ENCODE measurements at places on chromosomes 13 and 19.
A peak's percentile ranks its signal among the peaks of the same experiment; 100 is the strongest.

- no peak for DNase-seq
Measured at GRCh38 chr13:99197117-99197651, 3.5 kb upstream of the UBAC2 start.

GRCh38 chr13:113551081-113552000 lies 33.2 kb upstream of the TFDP1 start:
- no peak for DNase-seq

- DNase-seq: no peak
Measured at GRCh38 chr19:31548941-31549340, 199.7 kb upstream of the TSHZ3 start.

DNA sequence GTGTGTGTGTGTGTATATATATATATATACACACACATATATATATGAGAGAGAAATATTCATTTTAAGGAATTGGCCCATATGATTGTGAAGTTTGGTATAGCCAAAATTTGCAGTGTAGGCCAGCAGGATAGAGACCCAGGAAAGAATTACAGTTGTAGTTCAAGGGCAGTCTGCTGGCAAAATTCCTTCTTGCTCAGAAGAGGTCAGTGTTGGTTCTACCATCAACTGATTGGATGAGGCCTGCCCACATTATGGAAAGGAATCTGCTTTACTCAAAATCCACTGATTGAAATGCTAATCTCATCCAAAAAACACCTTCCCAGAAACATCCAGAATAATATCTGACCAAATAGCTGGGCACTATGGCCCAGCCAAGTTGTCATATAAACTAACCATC lies 24.0 kb downstream of the RNF6 start:
- DNase-seq: no peak

GRCh38 chr19:48742096-48742495 lies 1.7 kb upstream of the RASIP1 start:
- DNase-seq: no peak

DNA sequence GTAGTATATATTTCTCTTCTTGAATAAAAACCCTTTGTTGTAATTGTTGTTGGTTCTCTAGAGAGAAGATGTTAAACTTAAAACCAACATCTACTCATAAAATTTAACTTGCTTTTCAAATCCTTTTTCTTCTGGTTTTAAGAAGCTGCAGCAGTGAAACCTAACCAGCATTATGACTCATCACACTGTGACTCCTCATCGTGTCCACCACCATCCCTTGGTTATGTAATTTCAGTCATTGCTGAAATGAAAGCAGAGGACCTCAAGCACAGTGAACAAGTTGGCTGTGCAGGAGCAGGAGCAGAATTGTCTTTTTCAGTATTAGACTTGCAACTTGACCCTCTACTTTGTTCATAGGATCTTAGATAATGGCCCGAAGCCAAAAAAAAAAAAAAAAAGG lies 64.9 kb upstream of the HTR2A start:
- no peak for DNase-seq

- no peak for DNase-seq
Measured at GRCh38 chr19:36973844-36974195, 57.7 kb downstream of the ZNF568 start.

GRCh38 chr19:15379083-15379998 lies at the start of gene AKAP8:
AKAP8 (minus strand) TSS chr19:15379787; CDS start chr19:15379731, 56 bp downstream.
- DNase-seq: peak; percentile 96

GRCh38 chr13:95509521-95510310 lies 42.8 kb upstream of the CLDN10 start:
- DNase-seq: no peak

DNA sequence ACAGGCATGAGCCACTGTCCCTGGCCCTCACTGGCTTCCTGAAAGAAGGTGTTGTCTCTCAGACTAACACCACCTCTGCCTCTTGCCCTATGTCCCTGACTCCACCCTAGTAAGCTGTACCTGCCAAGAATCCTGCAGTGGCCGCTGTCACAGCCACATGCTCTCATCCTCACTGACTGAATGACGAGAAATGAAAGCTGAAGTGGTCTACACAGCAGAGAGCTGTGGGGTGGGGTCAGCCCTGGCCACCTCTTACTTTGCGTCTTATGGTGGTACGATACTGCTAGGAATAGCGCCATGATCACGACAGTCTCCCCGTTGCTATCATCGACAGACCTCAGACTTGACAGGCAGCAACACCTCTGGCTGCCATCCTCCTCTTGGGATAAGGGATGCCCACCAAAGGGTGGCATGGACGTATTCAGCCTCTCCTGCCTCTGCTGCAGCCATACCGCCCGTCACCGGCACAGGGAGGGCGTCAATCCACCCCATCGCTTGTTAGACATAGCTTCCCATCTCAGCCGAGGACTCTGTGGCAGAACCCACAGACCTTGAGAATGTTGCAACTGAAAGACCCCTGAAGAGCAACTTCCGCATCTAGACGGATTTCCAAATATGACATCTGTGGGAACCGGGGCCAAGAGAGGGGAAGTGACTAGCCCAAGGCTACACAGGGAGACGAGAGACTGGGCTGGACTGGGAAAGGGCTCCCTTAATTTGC lies 809 bp downstream of the MYO1F start:
- DNase-seq: no peak

GRCh38 chr13:22102271-22102670 lies 431.4 kb downstream of the FGF9 start:
- no peak for DNase-seq

GRCh38 chr19:10353793-10354391 lies 14.5 kb upstream of the ICAM3 start:
- no peak for DNase-seq

DNA sequence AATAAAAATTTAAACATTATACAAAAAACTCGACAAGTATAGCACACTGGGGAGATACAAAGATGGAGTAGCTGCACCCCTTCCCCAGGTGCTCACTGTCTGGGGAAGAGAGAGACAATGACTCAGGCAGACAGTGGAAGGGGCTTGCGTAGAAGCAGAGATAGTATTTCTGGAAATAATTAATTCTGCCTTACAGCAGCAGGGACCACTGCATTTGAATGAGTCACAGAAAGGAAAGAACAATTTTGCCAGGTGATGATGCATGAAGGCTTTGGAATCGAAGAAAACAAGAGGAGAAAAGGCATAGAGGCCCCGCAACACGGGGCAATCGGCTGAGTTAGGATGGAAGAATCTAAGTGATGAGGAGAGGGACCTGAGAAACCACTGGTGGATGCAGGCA lies 447.4 kb downstream of the EFNB2 start:
- no peak for DNase-seq

- no peak for DNase-seq
Measured at GRCh38 chr13:39266426-39266825, 228.2 kb downstream of the NHLRC3 start.

GRCh38 chr19:5109560-5109959 lies 140.6 kb downstream of the KDM4B start:
- no peak for DNase-seq

DNA sequence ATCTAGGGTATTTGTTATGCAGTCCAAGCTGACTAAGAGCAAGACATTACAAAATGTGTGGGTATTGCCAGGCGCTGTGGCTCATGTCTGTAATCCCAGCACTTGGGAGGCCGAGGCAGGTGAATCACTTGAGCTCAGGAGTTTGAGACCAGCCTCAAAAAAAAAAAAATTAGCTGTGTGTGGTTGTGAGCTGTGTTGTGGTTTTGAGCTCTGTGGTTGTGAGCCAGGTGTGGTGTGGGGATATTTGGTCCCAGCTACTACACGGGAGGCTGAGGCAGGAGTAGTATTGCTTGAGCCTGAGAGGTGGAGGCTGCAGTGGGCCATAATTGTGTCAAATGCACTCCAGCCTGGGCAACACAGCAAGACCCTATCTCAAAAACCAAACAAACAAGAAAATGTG lies 5.6 kb upstream of the KEAP1 start:
- no peak for DNase-seq

- DNase-seq: no peak
Measured at GRCh38 chr19:1286487-1287353, 1.0 kb downstream of the EFNA2 start.

DNA sequence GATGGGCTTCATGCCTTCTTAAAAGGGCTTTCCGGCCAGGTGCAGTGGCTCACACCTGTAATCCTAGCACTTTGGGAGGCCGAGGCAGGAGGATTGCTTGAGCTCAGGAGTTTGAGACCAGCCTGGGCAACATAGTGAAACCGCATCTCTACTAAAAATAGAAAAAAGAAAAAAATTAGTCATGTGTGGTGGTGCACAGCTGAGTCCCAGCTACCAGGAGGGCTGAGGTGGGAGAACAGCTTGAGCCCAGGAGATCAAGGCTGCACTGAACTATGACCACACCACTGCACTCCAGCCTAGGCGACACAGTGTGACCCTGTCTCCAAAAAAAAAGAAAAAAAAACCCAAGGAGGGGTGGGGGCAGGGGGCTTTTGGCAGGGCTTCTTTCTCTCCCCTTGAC lies 7.2 kb downstream of the CARS2 start:
- no peak for DNase-seq

GRCh38 chr19:47110521-47111005 lies 3.0 kb downstream of the ZC3H4 start:
- no peak for DNase-seq

DNA sequence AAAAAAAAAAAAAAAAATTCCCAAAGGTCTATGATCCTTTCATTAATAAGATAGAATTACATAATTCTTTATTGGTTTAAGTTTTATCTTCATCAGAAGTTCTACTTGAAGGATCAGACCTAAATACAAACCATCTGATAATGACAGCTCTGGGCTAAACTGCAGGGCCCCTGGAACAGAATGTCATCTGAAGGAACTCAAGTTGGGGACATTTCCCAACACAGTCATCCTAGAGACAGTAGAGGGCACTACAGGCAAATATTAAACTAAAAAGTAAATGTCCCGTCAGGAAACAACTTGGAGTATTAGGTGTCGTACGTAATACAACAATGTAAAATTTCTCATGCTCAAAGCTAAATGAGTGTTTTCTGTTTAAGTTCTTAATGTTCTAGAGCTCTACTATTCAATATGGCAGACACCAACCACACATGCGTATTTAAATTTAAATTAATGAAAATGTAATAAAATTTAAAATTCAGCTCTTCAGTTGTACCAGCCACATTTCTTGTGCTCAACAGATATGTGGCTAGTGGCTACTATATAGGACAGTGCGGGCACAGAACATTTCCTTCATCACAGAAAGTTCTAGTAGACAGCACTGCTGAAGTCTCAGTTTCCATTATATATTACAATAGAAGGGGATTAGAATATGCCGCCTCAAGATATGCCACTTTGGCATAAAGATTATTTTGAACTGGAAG lies 21.8 kb upstream of the NAXD start:
- DNase-seq: peak; percentile 52

DNA sequence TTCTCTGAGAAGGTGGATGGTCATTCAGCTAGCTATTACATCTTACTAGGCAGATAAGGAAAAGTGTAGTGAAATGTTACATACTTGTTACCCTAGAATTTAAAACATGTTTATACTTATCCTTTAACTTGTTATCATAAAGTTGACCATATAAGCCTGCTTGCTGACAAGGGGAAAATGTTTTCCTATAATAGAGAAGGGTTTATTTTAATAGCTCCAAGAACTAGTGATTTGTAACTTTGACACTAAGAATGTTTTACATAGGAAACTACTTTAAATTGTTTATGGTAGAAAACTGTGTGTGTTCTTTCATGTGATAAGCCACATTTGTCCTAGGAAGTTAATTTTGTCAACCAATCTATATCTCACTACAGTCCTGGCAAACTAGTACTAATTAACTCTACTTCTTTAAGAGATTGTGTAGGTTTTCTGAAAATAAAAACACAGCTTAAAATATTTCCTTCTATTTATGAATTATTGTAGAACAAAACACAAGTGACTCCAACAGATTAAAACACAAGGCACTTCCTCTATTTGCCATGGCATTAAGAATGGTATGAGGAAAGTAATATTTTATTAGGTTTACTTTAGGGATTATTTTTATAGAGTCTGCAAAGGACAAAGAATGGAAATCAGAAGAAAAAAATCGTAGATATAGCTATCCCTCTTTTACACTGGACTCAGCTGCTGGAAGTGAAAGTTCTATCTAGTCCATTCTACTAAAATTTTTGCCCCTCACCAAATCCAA lies 233.3 kb upstream of the NBEA start:
- DNase-seq: no peak

DNA sequence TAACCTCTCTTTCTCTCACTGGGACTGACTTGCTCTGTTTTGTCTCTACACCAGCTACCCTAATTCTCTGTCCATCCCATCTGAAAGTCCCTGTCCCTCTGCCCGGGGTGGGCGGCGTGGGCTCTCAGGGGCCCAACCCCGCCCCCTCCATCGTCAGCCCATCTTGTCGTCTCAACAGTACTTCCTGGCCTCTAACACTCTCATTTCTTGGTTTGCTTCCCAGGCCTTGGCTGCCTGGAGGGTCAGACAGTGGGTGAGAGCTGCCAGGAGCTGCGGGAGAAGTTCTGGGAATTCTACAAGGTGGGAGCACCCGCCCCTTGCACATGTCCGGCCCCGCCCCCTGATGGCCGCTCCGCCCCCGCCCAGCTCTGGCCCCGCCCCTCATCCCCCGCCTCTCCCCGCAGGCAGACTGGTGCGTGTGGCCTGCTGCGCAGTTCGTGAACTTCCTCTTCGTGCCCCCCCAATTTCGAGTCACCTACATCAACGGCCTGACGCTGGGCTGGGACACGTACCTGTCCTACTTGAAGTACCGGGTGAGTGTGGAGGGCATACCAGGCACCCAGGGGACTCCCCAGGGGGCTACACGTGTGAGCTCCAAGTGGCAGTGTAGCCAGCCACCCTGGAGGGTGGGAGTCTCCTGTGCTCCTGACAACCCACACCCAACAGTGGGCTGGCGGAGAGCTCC lies 1.7 kb downstream of the MPV17L2 start:
- DNase-seq: no peak

- no peak for DNase-seq
Measured at GRCh38 chr19:2720777-2721569, at the start of gene DIRAS1. DIRAS1 (minus strand) TSS chr19:2721372; CDS start chr19:2717806, 3,566 bp downstream.

- DNase-seq: no peak
Measured at GRCh38 chr19:37986048-37986750, 79.2 kb downstream of the SIPA1L3 start.

- peak; percentile 64 for DNase-seq
Measured at GRCh38 chr13:92843549-92843948, 383.1 kb upstream of the GPC6 start.

- DNase-seq: no peak
Measured at GRCh38 chr13:99506634-99507033, 5.4 kb downstream of the TM9SF2 start.

- DNase-seq: no peak
Measured at GRCh38 chr19:56660381-56661107, 11.0 kb downstream of the ZNF835 start.

DNA sequence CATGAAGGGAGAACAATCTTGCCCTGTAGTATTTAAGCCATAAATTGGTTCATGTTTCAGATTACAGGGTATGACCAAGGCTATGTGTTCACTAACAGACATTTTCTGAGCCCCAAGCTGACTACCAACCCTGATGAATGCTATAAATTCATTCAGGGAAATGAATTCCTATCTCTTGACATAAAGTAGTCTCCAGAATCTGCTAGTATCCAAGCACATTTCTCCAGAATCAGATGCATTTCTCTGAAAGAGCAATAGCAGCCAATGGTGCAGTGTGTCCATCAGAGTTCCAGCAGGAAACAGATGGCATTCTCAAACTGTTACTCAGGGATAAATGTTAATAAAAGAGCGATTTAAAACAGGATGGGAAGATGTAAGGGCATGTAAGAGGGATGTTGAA lies 226.4 kb downstream of the COG6 start:
- no peak for DNase-seq

GRCh38 chr19:31693933-31694269 lies 344.7 kb upstream of the TSHZ3 start:
- DNase-seq: no peak

- no peak for DNase-seq
Measured at GRCh38 chr19:42693760-42694350, 46.4 kb downstream of the PSG3 start.

GRCh38 chr13:109744512-109745051 lies 41.8 kb downstream of the IRS2 start:
- DNase-seq: no peak

- peak; percentile 80 for DNase-seq
Measured at GRCh38 chr19:38361633-38362075, 12.7 kb upstream of the PSMD8 start.
